ENCODE measurements at places on chromosomes 5 and 9.
A peak's percentile ranks its signal among the peaks of the same experiment; 100 is the strongest.

DNA sequence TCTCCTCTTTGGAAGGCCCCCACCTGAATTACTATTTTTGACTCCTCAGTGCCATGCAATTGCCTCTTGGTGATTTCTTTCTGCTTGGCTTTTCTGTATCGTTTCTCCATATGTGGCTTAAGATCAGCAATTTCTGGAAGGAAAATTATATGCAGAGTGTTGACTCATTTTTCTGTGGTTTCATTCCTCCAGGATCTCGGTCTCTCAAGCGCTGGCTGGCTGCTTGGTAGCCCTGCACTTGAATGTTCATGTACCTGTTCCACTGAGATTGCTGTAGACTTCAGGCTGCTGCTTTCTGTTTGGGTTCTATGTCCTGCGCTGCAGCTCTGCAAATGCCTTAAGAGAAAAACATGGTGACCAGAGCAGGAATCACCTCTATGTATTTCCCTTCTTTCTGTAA, 77.6 kb downstream of the INIP start:
- DNase-seq = no peak
- no peak overlapping the region for H3K4me3 ChIP-seq
- H3K27ac ChIP-seq = no peak overlapping the region
- no peaks in the 10 kb centered on the region for H3K36me3 ChIP-seq
- H3K27me3 ChIP-seq = no peaks in the 10 kb centered on the region

- H3K4me1 ChIP-seq = peaks cover 8% of the 10 kb centered on the region
- H3K27me3 ChIP-seq = no peaks in the 10 kb centered on the region
- peak overlapping the region; percentile 85 for H3K27ac ChIP-seq
- DNase-seq = peak; percentile 77
- no peaks in the 10 kb centered on the region for H3K36me3 ChIP-seq
Measured at GRCh38 chr9:89649039-89649691, 44.4 kb downstream of the GADD45G start.

- no peak overlapping the region for H3K27ac ChIP-seq
- H3K4me3 ChIP-seq = no peak overlapping the region
- H3K27me3 ChIP-seq = no peaks in the 10 kb centered on the region
- H3K4me1 ChIP-seq = no peaks in the 10 kb centered on the region
Measured at GRCh38 chr9:7976167-7976755, 176.7 kb upstream of the DMAC1 start.

DNA sequence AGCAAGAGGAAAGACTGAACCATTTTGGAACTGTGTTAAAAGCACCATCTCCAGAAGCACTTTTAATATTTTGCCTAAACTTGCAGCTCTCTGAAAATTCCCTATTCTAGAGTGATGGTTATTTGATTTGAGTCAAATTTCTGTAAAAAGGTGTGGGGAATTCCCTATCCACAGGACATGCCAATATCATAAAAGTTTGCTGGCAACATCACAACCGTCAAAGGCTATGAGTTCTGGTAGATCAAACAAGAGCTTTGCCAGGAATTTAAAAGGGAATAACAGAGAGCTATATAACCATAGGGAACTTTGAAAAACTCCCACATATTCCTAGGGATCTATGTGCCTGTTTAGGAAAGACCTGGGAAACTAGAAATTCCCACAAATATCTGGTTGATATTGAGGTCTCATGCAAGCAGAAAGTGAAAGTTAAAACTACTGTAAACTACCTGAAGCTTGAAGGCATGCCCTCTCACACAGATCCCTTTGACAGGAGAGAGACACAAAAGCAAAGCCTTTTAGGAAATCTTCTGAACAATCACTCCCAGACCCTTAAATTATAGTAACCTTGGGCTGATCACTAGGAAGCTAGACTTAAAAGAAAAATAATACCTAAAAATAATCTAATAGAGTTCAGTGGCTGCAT, 549.9 kb downstream of the ANXA1 start:
- no peak overlapping the region for H3K27ac ChIP-seq
- no peak overlapping the region for H3K4me3 ChIP-seq
- DNase-seq = no peak
- no peaks in the 10 kb centered on the region for H3K36me3 ChIP-seq
- no peaks in the 10 kb centered on the region for H3K4me1 ChIP-seq
- H3K27me3 ChIP-seq = no peaks in the 10 kb centered on the region

- no peak overlapping the region for H3K4me3 ChIP-seq
- H3K27me3 ChIP-seq = no peaks in the 10 kb centered on the region
- no peaks in the 10 kb centered on the region for H3K4me1 ChIP-seq
- no peak overlapping the region for H3K27ac ChIP-seq
Measured at GRCh38 chr5:16902846-16903245, 33.2 kb downstream of the MYO10 start.

DNA sequence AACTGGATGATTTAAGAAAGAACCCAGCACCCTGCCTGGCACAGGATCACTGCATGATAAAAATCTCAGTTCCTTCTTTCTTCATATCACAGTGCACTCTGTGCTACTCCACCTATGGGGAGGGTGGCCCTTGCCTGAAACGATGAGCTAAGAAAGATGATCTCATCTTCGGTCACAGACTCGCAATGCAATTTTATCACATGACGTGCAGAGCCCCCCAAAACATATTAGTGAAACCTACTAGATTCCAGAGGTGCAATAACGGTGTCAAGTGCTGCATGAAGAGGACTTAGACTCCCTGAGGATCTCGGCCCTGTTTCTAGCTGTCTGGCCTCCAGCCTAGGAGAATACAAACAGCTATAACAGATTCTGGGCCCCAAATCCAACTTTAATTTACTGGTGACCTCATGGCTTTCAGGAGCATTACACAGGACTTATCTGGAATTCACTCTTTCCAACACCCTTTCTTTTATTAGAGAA, 104.0 kb downstream of the EBF1 start:
- H3K27ac ChIP-seq = peak overlapping the region; percentile 61
- no peak overlapping the region for H3K4me3 ChIP-seq
- DNase-seq = peak; percentile 66
- H3K4me1 ChIP-seq = no peaks in the 10 kb centered on the region

All from uterus (tissue), 4 donors.